ENCODE measurements at places on chromosomes 1 and 21.
A peak's percentile ranks its signal among the peaks of the same experiment; 100 is the strongest.

- DNase-seq, result peak; percentile 44
These were observed 29.1 kb downstream of the STPG1 start for GRCh38 chr1:24384251-24385090.

- DNase-seq, result no peak
These were observed 94.0 kb downstream of the LRRC7 start for GRCh38 chr1:69661686-69662085.

- DNase-seq, result no peak
These were observed 149.0 kb downstream of the ROR1 start for GRCh38 chr1:63922848-63923247.

- no peak for DNase-seq
These were observed 62.4 kb upstream of the LRP8 start for GRCh38 chr1:53390261-53390660.

DNA sequence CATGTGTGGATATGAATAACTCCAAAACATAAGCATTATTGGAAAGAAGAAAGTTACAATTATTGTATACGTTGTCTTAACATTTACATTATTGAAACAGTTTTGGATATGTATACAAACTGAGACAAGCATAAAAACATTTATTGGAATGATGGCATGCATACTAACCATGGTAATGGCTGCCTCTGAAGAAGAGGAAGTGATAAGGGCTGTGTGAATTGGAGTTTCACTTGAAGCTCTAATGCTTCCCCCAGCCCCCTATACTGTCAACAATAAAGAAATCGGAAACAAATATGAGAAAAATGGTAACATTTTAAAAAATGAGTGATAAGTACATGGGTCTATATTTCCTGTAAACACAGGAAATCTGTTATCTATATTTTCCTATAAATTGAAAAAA, 367.7 kb upstream of the DPYD start:
- no peak for DNase-seq

DNA sequence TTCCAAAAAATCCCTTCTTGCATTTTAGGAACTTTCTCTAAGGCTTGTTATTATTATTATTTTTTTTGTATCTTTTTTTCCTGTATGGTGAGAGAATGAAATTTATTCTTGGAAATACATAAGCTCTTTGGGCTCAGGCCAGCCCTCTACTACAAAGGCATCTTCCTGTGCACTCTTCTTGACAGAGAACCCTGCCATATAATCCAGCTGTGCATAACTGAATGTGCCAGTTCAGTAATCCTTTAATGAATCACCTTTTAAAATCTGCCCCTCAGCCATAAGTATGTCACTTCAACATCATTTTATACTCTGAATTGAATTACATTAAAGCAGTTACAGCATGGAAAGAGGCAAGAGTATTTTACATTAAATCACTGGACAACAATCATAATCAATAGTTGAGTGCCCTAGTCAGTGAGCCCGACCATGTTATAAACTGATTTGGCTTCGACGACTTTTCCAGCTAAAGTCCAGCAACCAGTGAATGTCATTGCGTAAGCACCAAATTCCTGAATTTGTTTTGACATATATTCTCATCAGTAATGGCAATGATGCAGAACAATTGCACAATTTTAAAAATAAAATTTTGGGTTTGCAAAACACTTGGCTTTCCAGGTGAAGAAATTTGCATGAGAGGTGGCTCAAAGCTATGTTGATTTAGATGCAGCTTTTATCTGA, 59.2 kb upstream of the KCNK2 start:
- no peak for DNase-seq

DNA sequence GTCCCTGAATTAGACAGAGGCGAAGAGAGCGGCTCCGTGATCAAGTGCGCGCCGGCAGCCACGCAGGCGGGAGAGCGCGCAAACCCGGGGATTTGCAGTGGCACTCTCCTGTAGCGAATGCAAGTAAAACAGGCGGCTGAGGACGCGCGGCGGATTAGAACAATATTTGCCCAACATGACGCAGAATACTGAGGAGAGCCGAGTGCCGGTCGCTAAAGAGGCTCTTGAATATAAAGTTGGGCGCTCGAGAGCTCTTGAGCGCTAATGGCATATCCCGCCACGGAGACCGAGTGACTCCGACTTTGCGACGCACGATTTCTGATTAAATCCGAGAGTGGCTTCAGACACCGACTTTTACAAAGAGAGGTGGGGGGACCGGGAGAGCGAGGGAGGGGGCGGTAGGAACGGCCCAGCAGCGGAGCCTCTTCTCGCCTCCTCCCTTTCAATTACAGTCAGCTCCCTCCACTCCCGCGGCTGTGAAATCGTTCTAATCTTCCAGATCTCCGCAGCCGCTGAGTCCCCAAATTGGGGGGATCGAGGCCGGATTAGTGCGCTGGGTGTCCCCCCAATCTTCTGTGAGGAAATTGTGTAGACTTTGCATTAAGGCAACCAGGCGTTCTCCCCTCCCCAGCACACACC, 2.3 kb downstream of the PAX7 start:
- no peak for DNase-seq

GRCh38 chr1:24932725-24933294, 2.7 kb upstream of the RUNX3 start:
- DNase-seq, result no peak

- no peak for DNase-seq
These were observed 24.1 kb upstream of the EXO1 start for GRCh38 chr1:241823925-241824324.

DNA sequence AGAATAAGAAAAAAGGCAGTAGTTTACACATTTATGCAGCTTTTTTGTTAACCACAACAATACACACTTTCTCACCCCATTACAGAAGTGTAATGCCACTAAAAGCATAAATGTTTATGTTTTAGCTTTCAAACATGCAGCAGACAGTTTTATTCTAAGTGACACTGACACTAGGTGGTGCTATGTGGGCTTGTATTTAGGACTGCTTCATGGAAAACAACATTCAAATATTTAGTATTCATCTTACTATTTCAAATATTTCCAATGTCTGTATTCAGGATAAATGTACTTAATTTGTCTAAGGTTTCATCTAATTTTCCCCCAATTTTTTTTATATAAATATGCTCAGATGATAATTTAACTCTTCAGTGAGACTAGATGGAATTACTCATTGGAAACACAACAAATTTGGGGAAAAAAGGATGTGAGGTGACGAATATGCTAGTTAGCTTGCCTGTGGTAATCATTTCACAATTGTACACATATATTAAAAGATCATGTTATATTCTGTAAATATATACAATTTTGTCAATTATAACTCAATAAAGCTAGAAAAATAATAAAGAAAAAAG, 71.4 kb downstream of the USP1 start:
- no peak for DNase-seq

GRCh38 chr21:31509194-31510017, 150.1 kb upstream of the SOD1 start:
- no peak for DNase-seq

DNA sequence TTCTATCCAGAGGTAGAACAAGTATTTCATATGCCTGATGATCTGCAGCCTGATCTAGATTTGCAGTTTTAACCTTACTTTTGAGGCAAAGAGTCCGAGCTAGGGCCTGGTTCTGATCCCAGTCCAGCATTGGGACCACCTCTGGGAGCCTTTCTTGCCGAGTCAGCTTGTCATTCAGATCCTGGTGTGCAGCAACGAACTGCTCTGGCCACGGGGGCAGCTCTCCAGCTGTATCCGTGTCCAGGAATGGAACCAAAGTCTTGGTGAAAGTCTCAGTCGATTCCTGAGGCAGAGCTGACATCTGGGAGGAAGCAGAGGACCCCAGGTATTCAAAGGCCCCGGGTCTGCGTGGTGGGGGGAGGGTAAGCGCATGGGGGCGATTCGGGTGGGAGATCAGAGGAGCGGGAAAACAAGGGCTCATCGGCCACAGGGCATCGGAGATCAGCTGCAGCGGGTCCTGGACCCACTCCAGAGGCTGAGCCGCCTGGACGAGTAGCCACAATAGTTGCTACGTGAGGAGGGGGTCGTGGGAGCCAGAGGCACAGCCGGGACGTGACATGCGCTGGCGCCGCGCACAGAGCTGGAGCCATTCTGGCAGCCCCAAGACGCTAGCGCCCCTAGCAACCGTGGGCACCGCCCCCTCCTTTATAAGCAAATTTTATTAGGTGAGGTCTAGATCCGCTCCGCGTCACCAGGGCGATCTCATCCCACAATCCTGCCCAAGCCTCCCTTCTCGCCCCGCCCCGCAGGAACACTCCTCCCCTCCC, 32.4 kb upstream of the BSDC1 start:
- DNase-seq, result no peak

DNA sequence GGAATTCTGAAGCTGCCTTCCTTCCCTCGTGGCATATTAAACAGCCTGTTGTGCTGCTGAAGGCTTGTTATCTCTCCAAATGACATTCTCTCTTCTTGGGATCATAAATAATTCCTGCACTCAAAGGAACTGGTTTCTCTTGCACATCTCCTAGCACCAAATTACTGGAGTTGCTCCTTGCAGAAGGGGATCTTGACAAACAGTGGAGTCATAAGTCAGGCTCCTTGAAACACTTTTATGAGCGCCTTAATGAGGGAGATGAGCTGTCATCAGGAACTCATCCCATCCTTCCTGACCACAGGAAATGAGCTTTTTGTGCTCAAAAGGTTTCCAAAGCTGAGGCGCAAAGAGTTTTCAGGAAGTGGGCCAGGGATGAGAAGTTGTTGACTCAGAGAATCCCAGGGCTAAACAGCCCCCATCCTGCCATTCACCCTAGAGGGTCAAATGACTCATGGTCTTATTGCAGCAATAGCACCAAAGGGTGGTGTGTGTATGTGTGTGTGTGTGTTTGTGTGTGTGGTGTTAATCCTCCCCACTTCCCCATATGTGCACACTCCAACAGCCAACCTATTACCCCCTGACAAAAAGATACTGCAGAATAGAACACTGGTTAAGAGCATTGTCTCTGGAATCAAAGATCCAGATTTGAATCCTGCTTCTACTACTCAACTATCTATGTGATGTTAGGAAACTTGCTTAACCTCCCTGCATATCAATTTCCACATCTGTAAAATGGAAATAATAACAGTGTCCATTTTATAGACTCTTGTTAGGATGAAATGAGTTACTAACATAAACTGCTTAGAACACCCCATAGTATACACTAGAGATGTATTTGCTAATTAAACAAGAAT, 2.8 kb upstream of the PHC2 start:
- peak; percentile 100 for DNase-seq

GRCh38 chr1:156615946-156616345, 3.3 kb upstream of the HAPLN2 start:
- DNase-seq, result no peak

DNA sequence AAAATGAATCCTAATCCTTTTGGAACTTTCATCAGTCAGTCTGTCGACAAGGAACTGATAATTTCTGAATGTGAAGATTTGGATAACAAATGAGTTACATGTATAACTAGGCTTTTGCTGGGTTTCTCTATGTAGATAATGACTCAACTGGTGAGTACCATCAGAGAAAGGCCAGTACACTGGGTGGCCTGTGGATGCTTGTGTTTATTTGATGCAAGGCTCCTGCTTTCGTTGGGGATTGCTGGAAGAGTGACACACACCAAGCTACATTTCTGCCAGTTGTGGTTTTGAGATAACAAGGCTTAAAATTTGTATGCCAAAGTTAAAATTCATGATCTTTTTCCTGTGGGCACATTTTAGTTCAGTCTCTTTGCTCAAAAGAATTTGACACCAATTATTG, 115.7 kb upstream of the UBE2U start:
- no peak for DNase-seq

GRCh38 chr1:175470078-175470477, 273.3 kb downstream of the TNR start:
- no peak for DNase-seq

GRCh38 chr1:195831789-195832188, 776.5 kb downstream of the KCNT2 start:
- DNase-seq, result no peak

DNA sequence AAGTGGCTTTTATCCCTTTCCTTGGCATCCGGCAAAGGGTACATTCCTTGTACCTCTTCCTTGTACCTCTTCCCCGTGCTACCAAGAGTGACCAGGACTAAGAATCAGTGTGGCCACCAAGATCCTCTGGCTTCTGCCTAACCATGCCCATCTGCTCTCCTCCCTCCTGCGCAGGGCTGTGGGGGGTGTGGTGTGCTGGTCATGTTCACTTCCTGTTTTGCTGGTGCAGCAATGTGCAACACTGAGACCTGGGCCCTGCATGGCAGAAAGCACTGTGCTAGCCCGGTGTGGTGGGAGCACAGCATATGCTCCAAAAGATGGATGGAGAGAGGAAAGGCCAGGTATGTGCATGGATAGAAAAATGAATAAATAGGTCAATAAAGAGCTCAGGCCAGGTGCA, 33.3 kb upstream of the TENT5C start:
- DNase-seq, result no peak

DNA sequence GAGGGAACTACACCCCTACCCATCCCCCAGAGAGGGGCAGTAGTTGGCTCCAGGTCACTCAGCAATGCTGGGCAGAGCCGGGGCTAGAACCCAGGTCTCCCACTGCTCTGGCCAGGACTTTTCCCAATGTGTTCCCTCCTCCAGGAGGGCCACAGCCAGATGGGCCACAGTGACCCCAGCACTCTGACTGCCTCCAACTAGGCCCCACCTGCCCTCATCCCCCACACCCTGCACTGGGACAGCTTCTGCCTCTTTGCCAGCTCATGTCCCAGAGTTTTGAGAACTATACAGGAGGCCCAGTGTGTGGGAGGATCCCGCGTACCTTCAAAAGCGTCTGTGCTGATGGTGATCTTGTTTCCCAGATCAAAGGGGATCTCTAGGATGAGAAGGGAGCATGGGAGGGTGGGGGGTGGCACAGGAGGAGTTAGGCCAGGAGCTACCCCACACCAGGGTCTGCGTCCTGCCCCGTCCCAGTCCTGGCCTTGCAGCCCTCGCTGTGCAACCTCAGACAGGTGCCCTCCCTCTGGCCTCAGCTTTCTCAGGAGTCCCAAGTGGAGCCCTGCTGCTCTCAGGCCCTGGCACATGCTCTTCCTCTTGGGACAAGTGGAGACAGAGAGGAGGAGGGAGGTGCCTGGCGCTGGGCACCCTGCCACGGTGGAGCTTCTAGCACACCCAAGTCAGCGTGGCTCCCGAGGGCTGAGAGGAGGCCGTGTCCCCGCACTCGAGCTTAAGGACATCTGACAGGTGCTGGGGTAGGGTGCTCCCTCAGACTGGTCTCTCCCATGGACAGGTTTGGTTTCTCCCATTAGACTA, 22.0 kb downstream of the MYOM3 start:
- DNase-seq, result no peak

DNA sequence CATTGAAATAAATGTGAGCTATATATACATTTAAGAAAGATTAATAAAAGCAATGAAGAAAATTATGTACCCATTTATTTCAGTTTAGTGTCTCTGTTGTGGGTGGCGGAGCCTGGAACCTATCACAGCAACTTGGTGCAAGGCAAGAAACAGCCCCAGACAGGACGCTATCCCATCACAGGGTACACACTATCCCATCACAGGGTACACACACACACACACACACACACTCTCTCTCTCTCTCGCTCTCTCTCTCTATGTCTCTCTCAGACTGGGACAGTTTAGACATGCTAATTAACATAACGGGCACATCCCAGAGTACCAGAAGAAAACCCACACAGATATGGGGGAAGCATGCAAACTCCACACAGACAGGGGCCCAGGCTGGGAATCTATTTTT, 6.5 kb upstream of the IL6R start:
- no peak for DNase-seq

GRCh38 chr1:228875741-228876140, 140.5 kb downstream of the RHOU start:
- DNase-seq, result no peak

All from GM04504 (cell line).